Motor neuron (in vitro differentiated cells): ENCODE measurements at places on chromosomes 12 and 14. TPM values are rescaled to one million over a fixed set of nuclear protein-coding genes. Genes with fewer than 3 reads are reported as not detected.
A peak's percentile ranks its signal among the peaks of the same experiment; 100 is the strongest.

SPIC gene
- total RNA-seq, result 0.66 TPM in 1 of 2 replicates, not detected in the other

DNA sequence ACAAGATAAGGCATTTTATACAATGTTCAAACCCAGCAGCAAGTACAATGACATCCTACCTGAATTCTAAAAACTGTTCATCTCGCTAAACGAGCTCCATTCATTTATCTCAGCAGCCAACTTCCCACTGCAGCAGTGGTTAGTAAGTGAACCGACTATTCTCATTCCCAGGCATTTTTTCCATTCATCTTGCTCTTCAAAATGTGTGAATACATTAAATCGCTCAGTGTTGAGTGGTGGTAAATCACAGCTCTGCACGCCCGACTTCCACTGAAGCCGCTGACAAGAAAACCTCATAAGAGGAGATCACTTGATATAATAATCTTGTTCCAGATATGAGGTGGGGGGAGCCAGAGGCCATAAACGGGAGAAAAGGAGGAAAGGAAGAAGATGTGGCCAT lies 746.2 kb upstream of the USP15 start:
- ATAC-seq, result peak; percentile 94

DNA sequence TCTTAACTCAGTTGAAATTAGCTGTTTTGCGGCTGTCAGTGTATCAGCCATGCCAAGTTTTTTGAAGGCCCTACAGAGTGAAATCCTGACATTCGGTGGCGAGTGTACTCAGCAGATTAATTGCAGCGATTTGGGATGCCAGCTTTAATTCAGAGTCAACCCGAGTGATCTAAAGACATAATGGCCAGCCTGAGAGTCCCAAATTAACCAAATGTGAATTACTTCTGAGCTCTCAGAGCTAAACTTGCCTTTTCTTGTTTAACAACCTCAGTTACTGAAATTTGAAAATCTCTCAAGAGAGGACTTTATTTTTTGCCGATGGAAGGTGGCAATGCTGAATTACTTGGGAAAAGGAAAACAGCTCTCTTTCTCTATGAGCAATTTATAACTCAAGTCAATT lies 148.5 kb downstream of the GLT1D1 start:
- ATAC-seq, result no peak

DNA sequence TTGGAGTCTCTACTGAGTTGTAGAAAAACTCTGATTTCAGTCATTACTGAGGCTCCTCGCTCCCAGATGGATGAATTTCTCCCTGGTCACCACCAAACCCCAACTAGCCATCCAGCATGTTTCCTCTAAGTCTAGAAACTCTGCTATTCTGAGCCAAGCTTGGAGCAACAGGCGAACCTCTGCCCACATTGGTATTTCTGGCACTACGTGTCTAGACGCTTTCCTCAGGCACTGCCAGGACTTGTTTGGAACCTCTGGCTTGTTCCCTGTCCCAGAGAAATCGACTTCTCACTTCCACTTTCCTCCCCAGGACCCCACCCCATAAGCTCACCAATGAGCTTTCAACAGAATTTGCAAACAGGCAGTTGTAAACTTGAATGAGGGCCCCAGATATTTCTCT lies 27.6 kb downstream of the WSCD2 start:
- no peak for ATAC-seq

PARPBP gene
- total RNA-seq, result 1.0 and 1.2 TPM in 2 replicates

PIWIL1 gene
- not detected in 2 replicates for total RNA-seq
